ENCODE measurements at places on chromosomes 7 and 10. TPM values are rescaled to one million over a fixed set of nuclear protein-coding genes. Genes with fewer than 3 reads are reported as not detected.

The TLX1 gene
- total RNA-seq = not detected

The SMO gene
- 62.3 TPM for total RNA-seq

The GCK gene
- not detected for total RNA-seq

The DNAH11 gene
- 0.06 TPM for total RNA-seq

The MLXIPL gene
- total RNA-seq = not detected

The P4HA1 gene
- 110 TPM for total RNA-seq

The TRIM74 gene
- total RNA-seq = not detected

The A1CF gene
- not detected for total RNA-seq

The CFAP70 gene
- total RNA-seq = 0.78 TPM

The CAMK2G gene
- 20.1 TPM for total RNA-seq

The SGCE gene
- total RNA-seq = 53.1 TPM

The RNF148 gene
- total RNA-seq = not detected

The GIMAP6 gene
- not detected for total RNA-seq

The SORCS1 gene
- total RNA-seq = not detected

The AS3MT gene
- total RNA-seq = 1.2 TPM

The MCU gene
- 115 TPM for total RNA-seq

The GJC3 gene
- total RNA-seq = not detected

The SLC29A3 gene
- 3.9 TPM for total RNA-seq

The FFAR4 gene
- total RNA-seq = not detected

The SLC16A9 gene
- total RNA-seq = 4.9 TPM

All from Caki2 (cell line).